Naive thymus-derived CD4-positive, alpha-beta T cell (primary cell): ENCODE measurements at places on chromosomes 5 and 9. TPM values are rescaled to one million over a fixed set of nuclear protein-coding genes. Genes with fewer than 3 reads are reported as not detected.

DNA sequence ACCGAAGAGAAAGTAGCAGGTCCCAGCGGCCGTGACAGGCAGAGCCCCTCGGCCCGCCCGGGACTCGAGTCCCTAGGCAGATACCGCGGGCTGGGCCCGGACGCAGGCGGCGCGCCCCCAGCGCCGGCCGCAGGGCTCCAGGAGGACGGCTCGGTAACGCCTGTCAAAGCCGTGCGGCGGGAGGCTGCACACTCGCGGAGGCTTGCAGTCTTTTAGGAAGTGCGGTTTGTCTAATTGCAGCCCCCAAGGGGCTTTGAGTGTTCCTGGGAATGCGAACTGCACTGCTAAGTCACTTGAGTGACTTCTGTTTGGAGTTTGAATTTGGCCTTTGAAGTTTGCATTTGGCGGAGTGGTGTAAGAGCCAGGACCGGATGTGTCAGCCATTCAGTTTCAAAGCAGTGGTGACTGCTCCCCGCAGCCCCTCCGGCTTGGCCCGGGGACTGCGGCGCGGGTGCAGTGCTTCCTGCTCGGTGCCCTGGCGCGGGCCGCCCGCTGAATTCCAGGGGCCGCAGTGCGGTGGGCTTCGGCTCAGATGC, 1.3 kb downstream of the MAP3K1 start:
- H3K4me1 ChIP-seq, result peaks cover 17% of the 10 kb centered on the region
- H3K36me3 ChIP-seq, result peaks cover 14% of the 10 kb centered on the region
- peak; percentile 57 for DNase-seq
- no peaks in the 10 kb centered on the region for H3K27me3 ChIP-seq
- peak overlapping the region; percentile 83 for H3K27ac ChIP-seq
- H3K4me3 ChIP-seq, result peak overlapping the region; percentile 95

IRX1 gene
- not detected for total RNA-seq

DNA sequence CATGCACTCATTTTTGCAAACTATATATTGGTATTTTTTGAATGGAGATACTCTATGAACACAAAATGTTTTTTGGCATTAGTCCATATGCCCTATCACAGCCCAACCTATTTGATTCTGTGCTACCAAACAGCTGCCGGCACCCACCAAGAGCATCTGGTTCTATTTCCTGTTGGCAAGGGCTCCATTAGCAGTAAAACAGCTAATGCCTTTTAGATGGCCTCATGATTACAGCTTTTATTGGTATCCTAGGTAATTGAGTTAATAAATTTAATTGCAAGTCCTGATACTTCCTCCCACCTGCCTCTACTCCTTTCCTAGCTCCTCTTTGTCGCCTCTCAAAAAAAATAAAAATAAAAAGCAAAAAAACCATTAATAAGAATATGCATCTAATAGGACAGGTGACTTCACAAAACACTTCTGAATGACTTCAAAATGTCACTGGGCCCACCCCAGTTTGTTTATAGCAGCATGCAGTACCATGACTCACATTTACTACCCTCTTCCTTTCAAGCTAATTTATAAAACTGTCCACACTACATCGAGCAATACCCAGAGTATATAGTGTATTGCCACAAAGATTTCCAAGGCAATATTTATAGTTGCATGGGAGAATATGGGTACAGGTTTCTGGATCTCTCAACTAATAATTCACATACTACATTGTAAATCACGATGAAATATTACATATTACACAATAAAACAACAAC, 620.4 kb downstream of the SLCO4C1 start:
- no peak overlapping the region for H3K4me3 ChIP-seq
- H3K27me3 ChIP-seq, result no peaks in the 10 kb centered on the region
- H3K27ac ChIP-seq, result no peak overlapping the region

ABL1 gene
- 41.0 TPM for total RNA-seq

GRCh38 chr9:88051138-88051537, 76.8 kb upstream of the CDK20 start:
- no peaks in the 10 kb centered on the region for H3K27me3 ChIP-seq
- DNase-seq, result no peak
- no peak overlapping the region for H3K27ac ChIP-seq
- H3K36me3 ChIP-seq, result no peaks in the 10 kb centered on the region
- no peaks in the 10 kb centered on the region for H3K4me1 ChIP-seq
- no peak overlapping the region for H3K4me3 ChIP-seq

PLEKHG4B gene
- 0.39 TPM for total RNA-seq

PCDHA9 gene
- total RNA-seq, result not detected
